Stimulated activated CD8-positive, alpha-beta memory T cell treated with anti-CD3 and anti-CD28 coated beads, Interleukin-15, amount 100 ng/mL, for 1 hour (primary cell): ENCODE measurements at places on chromosomes 1 and 21.

- no peak for DNase-seq
Measured at GRCh38 chr1:170291516-170291915, 145.8 kb downstream of the NTMT2 start.

GRCh38 chr1:116971965-116972673, 29.4 kb upstream of the CD101 start:
- no peak for DNase-seq

DNA sequence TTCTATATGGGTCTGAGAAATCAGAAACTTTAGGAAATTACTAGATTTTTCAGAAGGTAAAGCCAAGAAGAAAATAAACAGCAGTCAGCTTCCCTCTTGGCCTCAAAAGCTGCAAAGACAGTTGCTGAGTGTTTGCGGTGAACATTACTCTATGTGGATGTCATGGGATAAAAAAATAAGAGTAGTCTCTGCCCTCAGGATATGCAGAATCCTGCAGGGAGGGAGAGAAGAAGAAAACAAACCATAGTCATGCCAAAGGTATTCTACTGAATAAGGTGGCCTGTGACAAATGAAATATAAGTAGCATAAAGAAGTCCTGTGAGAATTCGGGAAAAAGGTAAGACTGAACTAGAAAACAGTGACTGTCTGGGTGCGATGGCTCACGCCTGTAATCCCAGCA, 19.0 kb downstream of the YARS1 start:
- no peak for DNase-seq

- no peak for DNase-seq
Measured at GRCh38 chr1:204367956-204368355, 8.2 kb upstream of the PLEKHA6 start.

DNA sequence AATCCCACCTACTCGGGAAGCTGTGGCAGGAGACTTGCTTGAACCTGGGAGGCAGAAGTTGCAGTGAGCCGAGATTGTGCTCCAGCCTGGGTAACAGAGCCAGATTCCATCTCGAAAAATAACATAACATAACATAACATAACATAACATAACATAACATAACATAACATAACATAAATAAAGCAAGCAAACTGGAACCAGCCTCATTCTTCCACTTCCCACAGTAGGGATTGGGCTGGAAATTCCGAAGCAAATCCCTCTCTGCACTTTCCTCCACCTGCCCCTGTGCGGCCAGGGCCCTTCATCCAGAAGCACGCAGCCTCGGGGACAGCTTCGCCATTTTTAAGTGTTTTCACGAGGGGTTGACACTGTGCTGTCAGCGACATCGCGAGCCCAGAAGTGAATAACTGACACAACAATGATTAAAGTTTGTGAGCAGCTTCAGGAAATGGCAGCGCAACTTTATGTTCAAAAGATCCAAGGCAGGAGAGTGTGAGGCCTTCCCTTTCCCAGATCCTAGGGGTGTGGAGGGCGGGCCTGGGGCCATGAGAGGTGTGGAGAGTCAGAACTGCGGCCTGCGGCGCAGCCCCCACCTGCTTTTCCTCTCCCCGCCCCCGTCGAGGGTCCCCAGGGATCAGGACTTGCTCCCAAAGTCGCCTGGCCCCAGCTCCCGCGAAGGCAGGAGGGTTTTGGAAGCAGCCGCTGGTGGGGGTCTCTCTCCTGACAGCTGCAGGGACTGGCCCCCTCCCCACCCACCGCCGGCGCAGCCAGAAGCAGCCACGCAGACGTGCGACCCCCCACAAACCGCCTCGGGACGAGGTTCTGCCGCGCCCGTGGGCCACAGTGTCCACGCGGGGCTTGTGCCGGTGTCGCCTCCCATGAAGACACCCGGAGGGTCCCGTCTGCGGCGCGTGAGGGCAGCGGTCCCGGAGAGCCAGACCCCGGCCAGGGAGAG, 651 bp upstream of the GABRD start:
- no peak for DNase-seq

DNA sequence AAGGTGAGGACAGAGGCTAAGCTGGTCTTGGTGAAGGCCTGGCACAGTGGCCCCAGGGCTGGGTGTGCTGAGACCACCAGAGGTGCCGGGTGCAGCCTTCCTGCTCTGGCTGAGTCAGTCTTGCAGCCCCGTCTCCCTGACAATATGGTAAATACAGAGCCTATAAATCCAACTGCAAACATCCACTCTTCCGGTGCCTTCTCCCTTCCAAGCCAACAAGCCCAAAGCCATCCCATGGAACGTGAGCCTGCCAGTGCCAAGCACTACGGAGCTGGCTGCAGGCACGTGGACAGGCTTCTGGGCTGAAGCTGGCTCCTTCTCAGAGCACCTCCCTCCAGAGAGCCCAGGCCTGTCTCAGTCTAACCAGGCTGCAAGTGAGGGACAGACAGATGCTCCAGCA, 70.0 kb downstream of the TRABD2B start:
- no peak for DNase-seq

DNA sequence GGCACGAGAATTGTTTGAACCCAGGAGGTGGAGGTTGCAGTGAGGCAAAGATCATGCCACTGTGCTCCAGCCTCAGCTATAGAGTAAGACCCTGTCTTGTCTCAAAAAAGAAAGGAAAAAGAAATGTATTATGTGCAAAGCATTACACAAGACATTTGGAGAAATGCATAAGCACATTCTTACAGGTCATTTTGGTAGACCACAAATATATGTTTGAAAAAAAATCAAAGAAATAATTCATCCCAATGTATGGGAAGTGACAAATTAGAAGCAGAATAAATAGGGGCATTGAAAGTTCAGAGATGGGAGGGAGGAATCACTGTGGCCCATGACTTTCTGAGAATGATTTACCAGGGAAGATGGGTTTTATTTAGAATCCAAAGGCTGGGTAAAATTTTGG, 283.5 kb upstream of the ADAMTS5 start:
- DNase-seq, result no peak

DNA sequence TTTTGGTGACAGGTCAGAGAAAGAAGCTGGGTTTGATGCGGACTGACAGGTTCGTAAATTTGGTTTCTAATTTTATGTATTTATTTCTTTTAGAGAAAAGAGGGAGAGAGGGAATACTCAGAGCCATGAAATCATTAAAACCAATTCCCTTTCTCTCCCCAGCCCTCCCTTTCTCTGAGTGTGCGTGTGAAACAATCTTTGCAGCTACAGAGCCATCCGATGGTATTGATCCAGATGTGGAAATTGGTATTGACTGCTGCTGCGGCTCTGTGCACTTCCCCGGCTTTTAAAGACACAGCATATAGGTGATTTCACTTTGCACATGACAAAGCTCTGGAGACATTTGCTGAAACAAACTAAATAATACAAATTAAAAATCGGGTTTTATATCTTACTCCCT, 42.4 kb upstream of the PBX1 start:
- no peak for DNase-seq

- no peak for DNase-seq
Measured at GRCh38 chr1:29271724-29272123, 35.4 kb downstream of the PTPRU start.

DNA sequence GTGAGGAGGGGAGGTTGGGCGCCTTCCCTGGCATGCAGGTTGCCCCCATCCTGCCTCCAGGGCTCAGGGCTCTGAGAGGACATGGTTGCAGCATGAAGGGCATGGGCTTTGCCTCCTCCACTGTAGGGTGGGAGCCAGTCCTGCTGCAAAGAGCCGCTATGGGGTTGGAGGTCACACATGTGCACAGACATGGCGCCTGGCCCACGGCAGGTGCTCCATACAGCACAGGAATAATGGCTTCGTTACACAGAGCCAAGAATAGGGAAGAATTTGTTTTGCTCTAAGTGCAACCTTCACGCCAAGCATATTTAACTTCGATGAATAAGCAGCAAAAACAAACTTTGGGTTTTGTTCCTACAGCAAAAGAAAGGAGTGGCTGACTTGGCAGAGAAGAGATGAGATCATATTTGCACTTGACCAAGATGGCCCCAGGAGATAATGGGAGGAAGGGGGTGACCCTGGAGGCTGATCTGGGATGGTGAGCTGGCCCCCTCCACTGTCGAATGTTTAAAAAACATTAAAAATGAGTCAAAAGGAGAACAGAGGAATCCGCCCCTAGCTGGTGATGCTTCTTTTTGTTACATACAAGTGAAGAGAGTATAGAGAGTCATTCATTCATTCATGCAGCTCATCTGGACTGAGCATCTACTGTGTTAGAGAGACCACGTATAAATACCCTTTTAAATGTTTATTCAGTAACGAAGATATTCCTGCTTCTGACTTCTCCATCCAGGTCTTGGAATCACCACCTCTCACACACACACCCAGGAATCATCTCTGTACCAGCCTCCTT, 12.4 kb upstream of the C2CD2 start:
- DNase-seq, result no peak

DNA sequence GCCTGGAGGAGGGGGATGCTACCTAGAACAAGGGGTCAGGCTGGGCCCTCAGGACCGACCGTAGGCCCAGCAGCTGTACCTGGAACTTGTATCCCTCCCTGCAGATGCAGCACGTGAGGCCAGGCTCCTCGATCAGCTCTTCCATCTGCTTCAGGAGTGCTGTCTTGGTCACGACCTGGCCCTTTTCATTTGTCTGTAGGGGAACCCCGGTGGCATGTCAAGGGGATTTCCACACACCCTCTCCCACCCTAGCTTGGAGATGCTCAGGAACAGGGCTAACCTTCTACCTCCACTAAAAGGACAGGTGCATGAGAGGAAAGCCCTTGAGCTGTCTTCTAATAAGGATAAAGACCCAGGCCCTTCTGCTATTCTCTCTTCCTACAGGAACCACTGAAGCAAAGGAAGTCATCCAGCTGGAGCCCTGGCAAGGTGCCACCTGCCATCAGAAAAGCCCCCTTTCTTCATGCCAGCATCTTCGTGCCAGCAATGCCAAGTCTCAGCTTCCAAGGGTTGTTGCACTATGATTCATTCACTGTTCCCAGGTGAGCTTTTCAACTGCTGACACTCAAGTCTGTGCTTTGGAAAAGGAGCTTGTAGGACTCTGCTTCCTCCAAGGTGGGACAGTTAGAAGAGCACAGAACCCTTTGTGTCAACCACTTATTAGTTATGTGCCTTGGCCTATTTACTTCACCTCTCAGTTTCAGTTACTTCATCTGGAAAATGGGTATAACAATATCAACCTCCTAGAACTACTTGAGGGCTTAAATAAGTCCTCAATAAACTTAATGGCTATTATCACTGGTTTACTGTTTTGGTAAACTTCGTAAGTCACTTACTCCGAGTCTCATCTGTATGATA, 122.1 kb downstream of the UBR4 start:
- DNase-seq, result no peak

- no peak for DNase-seq
Measured at GRCh38 chr1:230735447-230735846, 11.7 kb upstream of the CAPN9 start.

GRCh38 chr1:214997685-214998084, 84.9 kb upstream of the KCNK2 start:
- DNase-seq, result no peak

DNA sequence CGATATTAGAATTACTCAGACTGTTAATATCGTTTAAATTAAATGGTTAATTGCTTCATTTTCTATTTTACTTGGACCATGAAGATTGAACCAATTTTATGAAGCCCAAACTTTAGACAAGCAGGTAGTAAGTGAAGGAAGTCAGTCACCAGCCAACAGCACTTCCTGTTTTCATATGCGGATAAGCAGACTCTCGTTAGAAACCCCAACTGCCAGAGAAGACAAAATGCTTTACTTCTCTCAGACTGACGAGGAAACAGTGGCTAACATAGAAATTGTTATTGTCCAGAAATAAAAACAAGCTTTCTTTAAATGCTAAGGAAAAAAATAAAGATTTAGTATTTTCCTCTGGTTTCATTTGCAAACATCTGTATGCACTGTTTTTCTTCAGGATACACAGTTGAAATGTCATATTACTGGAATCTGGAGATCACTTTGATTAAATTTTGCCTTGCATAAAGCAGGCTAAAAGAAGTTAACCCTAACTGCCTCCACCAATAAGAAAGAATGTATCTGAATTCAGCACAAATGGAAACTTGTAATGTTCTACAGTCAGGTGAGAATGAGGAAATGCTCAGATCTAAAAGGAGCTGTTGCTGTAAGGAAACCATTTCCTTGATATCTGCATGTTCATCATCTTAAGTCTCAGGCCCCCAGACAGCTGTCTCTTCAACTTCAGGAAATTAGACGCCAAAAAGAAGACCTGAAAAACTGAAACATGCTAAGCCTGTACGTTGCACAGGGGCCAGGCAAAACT, 129.8 kb upstream of the SAMSN1 start:
- no peak for DNase-seq

GRCh38 chr1:10754568-10755329, 41.7 kb downstream of the CASZ1 start:
- no peak for DNase-seq

GRCh38 chr1:151251656-151252470, 2.7 kb upstream of the PSMD4 start:
- peak; percentile 46 for DNase-seq

- no peak for DNase-seq
Measured at GRCh38 chr1:34379911-34380310, 203.2 kb downstream of the C1orf94 start.

DNA sequence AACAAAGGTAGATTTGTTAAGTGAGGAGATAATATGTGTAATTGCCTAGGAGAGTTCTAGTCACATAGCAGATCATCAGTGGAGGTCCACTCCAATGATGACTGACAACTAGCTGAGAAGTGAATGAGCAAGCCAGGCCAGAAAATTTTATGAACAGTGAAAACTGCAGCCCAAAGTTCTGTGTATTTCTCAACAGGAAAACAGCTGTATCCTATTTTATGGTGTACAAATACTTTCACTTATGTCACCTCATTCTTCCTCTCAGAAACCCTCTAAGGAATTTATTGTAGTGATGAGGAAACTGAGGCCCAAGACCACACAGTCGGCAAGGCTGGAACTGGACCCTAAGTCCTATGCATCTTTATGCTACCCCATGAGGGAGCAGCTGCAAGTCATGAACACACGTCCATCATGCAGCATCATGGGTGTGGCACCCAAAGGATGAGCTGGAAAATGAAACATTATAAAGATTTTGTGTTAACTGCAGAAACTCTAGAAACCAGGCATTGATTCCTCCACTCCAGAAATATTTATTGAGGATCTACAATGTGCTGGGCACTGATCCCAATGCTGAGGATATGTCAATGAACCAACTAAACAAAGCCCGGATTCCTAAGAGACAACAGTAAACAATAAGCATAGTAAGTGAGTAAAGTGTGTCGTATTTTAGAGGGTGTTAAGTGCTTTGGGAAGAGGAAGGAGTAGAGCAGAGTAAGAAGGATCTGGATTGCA, 99.5 kb upstream of the DUSP10 start:
- DNase-seq, result no peak

GRCh38 chr1:203051841-203052324, 25.6 kb downstream of the PPFIA4 start:
- DNase-seq, result no peak
